Activated T-cell treated with anti-CD3 and anti-CD28 coated beads for 4 hours (primary cell): ENCODE measurements at places on chromosomes 1 and 21.

- no peak for DNase-seq
Measured at GRCh38 chr1:235835226-235835625, 31.5 kb downstream of the LYST start.

DNA sequence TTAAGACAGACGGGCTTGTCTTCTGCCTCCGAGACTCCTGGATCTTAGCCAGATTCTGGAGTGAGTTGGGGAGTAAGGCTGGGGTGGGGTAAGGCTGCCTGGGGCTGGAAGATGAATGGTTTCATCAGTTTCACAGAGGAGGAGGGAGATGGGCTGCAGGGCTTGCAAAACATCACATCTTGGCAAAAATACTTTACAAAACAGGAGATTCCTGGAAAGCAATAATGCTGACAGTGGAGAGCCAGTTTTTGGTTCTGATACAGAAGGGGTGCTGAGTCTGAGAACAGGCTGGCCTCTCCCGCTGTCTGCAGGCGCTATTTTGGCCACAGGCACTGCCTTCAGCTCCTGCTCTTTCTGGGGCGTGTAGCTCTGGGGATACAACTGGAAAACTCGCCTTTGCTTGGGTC is 83.4 kb upstream of the KCNE2 start:
- DNase-seq, result no peak

GRCh38 chr1:1599935-1600860 is at the start of gene FNDC10:
TSS of gene FNDC10 (minus strand) at chr1:1600135. CDS start at chr1:1600015, 120 bp downstream.
- DNase-seq, result no peak

DNA sequence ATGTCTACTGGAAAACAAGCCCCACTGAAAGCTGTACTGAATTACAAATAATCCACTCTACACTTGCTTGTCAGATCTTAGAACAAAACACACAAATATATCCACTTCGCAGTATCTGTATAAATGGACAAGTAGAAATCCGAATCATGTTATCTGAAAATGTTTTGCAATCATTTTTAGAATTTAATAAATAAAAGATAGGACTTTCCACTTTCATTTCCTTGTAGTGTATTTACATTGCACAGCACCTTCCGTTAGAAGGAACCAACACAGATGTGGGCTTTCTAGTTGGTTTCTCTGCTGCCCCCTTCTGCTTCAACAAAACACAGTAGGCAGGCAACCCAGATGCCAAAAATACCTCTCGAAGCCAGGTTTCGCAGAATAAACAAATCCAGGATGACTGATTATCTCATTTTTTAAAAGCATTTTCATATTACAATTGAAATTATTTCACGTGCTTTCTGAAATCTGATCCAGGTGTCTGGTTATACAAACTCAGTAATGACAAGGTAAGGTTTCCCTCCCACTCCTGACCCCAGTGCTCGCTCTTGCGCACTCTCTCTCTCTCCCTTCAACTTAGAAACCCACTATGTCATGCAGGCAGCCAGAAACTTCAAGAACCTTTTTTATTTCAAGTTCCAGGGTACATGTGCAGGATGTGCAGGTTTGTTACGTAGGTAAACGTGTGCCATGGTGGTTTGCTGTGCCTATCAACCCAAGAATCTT is 389.9 kb downstream of the SMYD3 start:
- DNase-seq, result peak; percentile 24

DNA sequence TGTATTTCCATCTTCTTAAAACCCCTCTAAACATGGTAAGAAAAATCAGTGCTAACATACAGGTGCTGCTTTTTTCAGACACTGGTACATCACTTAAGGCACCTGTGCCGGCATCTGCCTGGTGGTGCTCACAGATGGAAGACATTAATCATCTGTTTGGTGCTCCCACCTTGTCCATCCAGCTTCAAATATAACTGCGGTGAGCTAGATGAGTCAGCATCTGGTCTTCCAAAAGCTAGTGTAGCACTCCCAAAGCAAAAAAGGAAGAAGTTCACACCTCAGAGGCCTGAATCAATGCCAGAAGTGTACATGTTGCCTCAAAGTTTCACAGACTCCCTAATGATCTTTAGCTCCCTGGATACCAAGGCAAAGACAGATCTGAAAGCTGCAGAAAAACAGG is 44.4 kb downstream of the TM2D1 start:
- DNase-seq, result no peak

GRCh38 chr1:158251163-158251562 is 3.1 kb upstream of the CD1A start:
- no peak for DNase-seq

DNA sequence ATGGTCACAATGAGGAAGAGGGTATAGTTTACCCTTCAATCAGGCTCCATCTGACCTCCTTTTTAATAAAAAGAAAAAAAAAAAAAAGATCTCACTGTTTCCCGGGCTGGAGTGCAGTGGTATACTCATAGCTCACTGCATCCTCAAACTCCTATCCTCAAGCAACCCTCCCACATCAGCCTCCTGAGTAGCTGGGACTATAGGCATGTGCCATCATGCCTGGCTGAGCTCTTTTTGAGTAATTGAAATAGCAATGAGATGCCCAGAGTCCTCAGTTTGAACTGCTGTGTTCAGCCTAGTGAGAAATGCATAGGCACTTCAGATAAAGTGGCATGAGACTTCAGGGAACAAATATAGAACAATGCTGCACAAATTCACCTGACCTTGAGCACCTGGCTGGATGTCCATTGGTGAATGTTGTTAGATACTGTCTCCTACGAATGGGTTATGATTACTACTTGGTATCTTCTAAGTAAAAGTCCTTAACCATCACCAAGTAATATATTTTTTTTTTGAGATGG is 67.6 kb downstream of the NR5A2 start:
- DNase-seq, result no peak
